ENCODE measurements at places on chromosomes 13 and 19.

DNA sequence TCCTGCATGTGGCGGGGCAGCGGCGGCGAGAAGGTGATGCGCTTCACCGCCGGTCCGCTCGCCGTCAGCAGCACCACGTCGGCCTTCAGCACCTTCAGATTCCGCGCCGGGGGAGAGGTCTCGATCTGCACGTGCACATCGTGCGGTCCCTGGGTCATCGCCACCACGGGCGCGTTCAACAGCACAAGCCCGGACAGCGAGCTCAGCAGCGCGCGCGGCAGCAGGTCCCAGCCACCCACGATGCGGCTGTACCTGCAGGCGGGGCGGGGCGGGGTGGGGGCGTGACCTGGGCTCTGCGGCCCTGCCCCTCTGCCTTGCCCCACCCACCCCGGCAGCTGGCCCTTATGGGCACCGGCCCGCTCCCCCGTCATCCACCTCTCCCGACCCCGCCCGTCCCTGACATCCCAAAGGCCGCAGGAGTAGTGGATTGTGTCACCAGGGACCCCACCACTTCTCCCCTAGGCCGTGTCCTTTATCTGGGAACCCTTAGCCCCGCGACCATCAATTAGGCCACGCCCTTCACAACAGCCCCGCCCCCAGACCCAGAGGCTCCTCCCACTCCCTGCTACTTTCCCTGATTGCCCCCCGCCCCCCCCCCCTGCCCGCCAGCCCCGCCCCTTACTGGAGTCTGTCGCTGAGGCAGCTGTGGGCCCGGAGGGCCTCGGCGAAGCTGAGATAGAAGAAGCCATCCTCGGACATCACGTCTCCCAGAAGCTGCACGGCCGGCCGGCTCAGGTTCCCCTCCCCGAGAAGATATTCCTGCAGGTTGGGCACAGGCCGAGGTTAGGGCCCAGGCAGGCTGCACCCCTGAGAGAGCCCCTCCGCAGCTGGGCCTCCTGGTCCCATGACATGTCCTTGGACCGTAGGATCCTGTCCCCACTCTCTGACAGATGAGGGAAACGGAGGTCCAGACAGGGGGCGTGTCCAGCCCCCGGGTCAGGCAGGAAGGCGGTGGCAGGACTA lies 6.1 kb downstream of the IL4I1 start:
- no peak for DNase-seq

- no peak for DNase-seq
Observed at GRCh38 chr13:48110132-48110868, 15.4 kb upstream of the MED4 start.

GRCh38 chr13:80133631-80134261 lies 207.2 kb downstream of the SPRY2 start:
- peak; percentile 21 for DNase-seq

- no peak for DNase-seq
Observed at GRCh38 chr13:94933230-94933751, 220.9 kb upstream of the SOX21 start.

GRCh38 chr13:100306030-100306429 lies 217.1 kb downstream of the PCCA start:
- DNase-seq, result no peak

DNA sequence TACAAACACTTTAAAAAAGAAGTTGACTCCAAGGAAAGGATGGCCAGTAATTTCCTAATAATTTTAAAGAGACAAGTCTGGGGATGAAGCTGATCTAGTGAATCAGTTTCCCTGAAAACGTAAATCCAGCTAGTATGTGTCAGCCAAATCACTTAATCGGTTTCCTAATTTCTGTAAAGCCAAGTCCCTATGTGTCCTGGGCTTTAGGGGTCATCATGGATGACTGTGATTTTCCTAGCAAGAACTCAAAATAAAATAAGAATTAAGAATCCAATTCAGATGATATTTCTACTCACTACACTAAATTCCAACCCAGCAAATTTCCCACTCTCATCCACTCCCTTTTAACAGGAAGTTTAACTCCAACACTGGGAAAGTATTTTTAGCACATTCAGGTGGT lies 35.9 kb downstream of the ELF1 start:
- DNase-seq, result no peak

- DNase-seq, result no peak
Observed at GRCh38 chr13:97879646-97880310, 73.7 kb upstream of the IPO5 start.

GRCh38 chr19:7773841-7774240 lies 10.8 kb downstream of the CLEC4M start:
- DNase-seq, result no peak

GRCh38 chr13:93217721-93218261 lies 8.8 kb upstream of the GPC6 start:
- no peak for DNase-seq

DNA sequence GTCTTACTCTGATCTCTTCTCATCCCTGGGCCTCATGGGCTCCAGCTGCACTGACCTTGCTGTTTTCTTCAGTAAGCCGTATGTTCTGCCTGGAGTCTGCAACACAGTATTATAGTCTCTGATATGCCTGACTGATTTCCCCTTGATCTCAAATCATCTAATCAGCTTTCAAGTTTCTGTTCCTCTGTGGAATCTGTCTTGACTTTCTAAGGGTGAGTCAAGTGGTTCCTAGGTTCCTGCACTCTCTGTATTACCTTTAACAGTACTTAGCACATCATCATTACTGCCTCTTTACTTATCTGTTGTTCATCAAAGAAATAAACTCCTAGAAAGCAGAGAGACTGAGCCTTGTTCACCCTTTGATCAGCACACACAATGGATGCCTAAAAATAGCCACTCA lies 350.7 kb downstream of the LMO7 start:
- no peak for DNase-seq

GRCh38 chr13:42384265-42384664 lies 112.3 kb downstream of the AKAP11 start:
- no peak for DNase-seq

DNA sequence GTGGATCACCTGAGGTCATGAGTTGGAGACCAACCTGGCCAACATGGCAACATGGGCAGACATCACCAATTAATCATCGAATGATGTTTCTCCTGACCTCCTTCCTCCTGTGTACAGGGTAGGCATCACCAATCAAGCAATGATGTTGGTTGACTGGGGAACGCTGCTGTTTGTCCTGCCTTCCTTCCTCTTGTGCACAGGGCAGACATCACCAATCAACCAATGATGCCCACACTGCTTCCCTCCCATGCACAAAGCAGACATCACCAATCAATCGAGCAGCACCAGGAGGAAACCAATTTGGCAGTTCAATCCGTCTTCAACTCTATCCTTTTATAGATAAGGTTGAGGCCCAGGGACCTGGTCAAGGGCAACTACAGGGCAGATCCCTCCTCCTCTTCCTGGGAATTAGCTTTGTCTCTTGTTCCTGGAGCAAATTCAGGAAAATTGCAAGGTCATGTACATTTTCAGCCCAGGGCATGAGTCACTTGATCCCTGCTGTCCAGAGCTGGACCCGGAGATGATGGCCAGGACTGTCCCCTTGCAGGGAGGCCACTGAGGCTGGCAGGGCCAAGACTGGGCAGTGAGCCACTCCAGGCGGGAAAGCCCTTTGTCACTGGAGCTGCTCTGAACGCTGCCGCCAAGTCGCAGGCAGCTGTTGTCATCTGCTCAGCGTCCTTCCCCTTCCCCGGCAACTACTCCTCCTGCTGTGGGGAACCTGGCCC lies 5.3 kb upstream of the CSNK1G2 start:
- no peak for DNase-seq

- no peak for DNase-seq
Observed at GRCh38 chr19:55493645-55494171, 5.5 kb downstream of the SSC5D start.

DNA sequence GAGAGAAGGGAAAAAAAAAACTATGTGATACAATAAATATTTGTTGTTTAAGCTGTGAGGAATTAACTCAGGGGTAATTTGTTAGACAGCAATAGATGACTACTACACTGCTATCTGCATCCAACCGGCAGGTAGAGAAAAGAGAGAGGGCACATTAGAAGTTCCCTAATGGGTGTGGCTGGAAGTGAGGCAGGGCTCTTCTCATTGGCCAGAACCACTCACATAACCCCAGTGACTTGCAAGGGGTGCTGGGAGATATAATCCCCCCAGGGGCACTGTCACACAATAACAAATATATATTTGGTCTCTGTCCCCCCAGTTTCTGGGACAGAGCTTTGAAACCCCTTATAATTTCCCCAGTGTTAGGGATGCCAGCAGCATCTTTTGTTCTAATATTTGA lies 24.3 kb downstream of the FGF21 start:
- no peak for DNase-seq

DNA sequence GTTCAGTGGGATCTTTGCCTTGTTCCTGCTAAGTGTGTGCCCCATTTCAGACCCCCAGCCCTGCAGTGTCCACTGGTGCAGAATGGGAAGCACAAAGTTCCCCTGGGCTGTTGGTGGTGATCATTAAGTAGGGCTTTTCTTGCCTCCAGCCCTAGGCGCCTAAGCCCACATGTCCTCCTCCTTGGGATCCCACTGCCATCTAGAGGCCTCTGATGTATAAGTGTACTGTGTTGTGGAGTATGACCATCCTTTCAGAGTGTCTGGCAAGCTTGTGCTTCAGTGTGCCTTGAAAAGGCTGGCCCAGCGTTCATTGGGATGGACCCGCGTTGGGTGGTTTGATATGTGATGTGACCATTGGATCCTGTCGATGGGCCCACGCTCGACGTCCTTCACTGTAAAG lies 71.2 kb downstream of the WASF3 start:
- no peak for DNase-seq

DNA sequence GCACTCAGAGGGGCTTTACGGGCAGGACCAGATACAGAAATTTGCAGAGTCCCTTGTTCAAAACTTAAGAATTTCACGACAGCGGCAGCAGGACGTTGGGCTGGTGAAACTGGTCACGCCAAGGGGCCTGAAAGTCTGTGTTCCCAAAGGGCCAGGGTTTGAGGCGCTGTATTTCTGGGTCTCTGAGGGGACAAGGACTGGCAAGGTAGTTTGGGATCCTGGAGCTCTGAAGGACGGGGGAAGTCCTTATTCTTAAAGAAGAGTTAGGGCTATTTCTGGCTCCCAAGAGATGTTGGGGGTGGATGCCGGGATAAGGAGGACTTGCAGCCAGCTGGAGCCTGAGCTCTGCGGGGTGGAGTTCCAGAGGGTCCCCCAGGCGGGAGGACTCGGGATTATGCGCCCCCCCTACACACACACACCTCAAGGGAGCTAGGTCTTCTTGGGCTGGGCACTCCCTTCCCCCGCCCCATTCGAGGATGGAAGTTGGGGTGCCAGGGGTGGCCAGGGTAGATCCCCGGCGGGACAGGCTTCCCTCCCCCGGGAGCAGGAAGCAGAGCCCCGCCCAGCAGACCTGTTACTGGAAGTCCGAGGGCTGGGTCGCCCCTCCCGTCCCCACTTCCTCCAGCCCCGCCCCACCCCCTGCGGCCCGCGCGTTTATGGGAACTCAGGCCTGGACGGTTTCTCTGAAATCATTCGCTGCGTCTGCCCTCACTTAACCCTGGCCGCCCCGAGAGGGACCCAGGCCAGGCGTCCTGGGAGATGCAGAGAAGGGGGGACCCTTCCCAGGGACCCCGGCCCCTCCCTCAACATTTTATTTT lies 5.6 kb downstream of the BCL3 start:
- DNase-seq, result no peak

DNA sequence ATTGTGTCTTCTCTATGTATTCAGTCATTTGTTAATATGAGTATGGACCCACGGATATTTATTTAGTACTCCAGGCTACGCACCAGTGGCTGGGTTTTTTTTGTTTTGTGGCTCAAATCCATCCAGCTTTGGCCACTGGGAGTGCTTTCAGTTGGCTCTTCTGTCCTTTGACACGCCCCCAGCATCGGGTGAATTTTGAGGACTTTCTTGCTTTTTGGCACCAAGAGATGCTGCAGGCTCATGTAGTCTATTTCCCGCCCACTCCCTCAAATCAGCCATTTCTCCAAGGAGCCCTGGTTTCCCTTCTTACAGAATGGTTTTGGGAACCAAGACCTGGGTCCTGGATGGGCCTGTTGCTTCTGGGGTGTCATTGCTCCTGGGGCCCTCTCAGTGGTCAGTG lies 55.8 kb downstream of the SMARCA4 start:
- no peak for DNase-seq

- no peak for DNase-seq
Observed at GRCh38 chr19:16023146-16023915, 53.0 kb upstream of the TPM4 start.

DNA sequence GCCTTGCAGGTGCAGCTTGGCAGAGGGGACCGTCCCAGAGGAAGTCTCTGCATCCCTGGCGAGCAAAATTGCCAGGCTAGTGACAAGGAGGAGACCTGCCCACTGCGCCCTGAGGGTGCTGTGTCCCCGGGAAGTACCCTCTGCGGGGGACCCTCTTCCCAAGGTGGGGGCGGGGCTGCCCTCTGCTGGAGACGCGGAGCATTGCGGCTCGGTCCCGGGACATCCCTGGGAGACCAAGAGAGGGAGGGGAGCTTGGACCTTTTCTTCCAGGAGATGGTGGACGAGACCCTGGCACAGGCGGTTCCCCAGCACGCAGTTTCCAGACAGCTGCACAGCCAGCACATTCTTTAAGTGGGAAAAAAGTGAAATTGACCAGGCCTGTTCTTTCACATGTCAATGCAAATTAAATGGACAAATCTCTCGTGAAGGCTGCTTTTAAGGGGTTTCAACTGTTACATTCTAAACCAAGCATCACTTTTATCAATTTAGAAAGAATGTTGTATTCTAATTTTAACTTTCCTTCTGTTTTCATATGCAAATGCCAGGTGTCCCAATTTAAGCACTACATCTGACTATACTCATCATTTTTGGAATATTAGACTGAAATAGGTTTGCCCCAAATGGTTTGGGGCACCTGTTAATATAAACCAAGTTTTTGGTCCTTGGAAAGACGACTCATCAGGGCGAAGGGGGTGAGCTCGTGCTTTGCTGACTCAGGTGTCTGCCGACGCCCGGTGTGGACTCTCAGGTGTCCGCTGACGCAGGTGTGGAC lies 60.7 kb downstream of the MCF2L start:
- DNase-seq, result peak; percentile 18

- DNase-seq, result no peak
Observed at GRCh38 chr13:35979361-35979951, 151.7 kb downstream of the DCLK1 start.

DNA sequence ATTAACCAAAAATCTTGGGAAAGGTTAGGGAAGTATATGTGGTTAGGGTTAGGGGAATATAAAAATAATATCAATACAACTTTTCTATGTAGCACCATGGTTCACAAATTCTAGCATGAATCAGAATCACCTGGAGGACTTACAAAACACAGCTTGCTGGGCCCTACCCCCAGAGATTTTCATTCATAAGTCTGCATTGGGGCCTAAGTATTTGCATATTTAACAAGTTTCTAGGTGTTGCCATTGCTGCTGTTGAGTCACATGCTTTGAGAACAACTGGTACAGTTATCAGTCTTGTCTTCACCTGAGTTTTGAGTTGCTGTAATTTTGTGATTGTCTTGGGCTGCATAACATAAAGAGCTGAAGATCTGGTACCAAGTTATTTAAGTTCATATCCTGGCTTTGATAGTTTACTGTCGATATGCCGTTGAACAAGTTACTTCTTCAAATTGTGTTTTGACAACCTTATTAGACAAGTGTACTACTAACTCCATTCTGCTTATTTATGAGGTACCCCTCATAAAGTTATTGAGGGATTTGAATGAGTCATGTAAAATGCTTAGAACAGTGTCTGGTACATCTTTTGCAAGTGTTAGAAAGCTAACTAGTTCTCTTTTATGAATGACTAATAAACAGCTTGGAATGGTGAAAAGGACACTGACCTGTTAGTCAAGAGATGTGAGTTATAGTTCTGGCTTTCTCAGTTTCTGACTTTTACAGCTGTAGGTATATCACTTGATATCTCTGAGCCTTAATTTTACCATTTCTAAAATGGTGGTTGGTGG lies 132.9 kb downstream of the PAN3 start:
- DNase-seq, result no peak
